ENCODE measurements at places on chromosomes 1 and 21. TPM values are rescaled to one million over a fixed set of nuclear protein-coding genes. Genes with fewer than 3 reads are reported as not detected.

Gene CNIH3
- total RNA-seq: 0.83 TPM

GRCh38 chr1:15299179-15299578 lies 52.2 kb downstream of the FHAD1 start:
- no peak for DNase-seq

GRCh38 chr1:187839873-187840272 lies 1011.1 kb downstream of the PLA2G4A start:
- peak; percentile 49 for DNase-seq

DNA sequence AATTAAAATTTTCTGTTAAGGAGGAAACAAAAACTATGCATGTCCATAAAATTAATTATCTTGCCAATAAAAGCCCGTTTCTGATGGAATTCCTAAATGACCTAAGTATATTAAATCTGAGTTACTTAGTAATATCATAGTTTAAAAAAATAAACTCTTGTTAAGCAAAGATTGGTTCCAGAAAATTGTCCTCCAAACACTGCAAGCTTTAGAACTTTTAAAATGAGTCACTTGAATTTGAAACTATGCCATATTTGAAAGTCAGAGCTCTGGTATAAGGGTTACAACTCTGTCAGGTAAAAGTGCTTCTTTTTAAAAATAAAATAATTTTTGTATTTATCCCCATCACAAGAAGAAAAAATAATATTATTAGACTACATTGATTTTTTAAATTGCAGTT lies 409.5 kb downstream of the PLPP3 start:
- DNase-seq: no peak

Gene HEYL
- not detected for total RNA-seq

Gene COL6A1
- total RNA-seq: 7.1 TPM

DNA sequence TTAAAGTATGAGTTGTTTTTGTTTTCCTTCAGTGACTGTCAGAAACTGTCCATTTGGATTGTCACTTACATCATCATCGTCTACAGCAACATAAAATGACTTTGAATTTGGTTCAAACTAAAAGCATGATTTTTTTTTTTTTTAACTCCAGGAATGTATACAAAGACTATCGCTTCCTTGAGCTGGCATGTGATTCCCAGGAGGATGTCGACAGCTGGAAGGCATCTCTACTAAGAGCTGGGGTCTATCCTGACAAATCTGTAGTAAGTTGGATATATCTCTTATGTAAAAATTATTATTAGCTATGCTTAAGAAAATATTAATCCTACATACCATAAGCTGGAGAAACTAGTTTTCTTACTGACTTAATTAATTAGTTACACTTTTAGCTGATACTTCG lies 111.9 kb upstream of the C1orf105 start:
- DNase-seq: no peak

DNA sequence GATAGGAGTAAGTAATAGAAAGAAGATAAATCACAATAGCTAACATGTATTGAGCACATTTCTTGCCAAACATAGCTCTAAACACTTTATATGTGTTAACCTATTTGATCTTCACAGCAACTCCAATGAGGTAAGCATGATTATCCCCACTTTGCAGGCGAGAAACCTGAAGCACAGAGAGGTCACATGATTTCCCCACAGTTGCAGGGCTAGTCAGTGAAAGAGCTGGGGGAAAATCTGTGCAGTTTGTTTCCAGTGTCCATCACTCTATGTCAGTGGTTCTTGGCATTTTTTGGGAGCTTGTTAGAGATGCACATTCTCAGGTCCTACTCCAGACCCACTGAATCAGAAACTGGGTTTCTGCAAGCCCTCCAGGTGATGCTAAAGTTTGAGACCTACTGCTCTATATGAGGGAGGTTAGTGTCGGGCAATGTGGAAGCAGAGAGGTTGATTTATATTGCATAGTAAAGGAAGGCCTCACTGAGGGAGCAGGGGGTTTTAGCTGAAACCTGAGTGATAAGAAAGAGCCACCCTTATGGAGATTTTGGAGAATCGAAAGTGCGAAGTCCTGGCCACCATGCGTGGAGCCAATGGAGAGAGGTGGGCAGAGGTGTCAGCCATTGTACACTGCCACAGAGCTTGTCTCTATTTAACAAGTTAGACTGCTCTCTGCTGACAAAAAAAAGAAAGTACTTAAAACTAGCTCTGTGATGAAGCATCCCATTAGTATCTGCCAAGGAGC lies 20.9 kb downstream of the MCOLN3 start:
- DNase-seq: no peak

Gene GBP7
- total RNA-seq: not detected

Gene TMPRSS15
- total RNA-seq: not detected

- peak; percentile 32 for DNase-seq
These were observed 10.0 kb upstream of the C1orf115 start for GRCh38 chr1:220680085-220680687.

- DNase-seq: no peak
These were observed 43.1 kb downstream of the AGPAT3 start for GRCh38 chr21:43908167-43908566.

GRCh38 chr1:106554294-106554693 lies 502.2 kb upstream of the PRMT6 start:
- peak; percentile 37 for DNase-seq

Gene ABCG1
- total RNA-seq: 6.3 TPM

- no peak for DNase-seq
These were observed 179.3 kb downstream of the TNR start for GRCh38 chr1:175564119-175564518.

GRCh38 chr1:223776075-223776814 lies 63.9 kb downstream of the CAPN2 start:
- peak; percentile 94 for DNase-seq

DNA sequence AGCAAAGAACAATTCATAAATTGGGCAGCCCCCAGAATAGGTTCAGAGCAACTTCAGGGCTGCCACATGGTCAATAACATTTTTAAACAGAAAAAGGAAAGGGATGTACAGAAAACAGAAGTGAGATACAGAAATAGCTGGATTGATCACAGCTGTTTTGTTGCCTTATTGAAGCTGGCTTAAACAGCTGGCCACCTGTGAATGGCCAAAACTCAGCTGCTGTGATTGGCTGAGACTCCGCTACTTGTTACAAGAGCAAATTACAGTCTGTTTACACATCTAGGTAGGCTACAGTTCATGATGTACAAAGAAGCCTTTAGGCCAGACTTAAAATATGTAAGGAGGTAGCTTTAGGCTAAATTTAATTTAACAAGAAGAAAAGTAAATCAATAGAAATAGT lies 11.6 kb upstream of the IFNAR1 start:
- no peak for DNase-seq

DNA sequence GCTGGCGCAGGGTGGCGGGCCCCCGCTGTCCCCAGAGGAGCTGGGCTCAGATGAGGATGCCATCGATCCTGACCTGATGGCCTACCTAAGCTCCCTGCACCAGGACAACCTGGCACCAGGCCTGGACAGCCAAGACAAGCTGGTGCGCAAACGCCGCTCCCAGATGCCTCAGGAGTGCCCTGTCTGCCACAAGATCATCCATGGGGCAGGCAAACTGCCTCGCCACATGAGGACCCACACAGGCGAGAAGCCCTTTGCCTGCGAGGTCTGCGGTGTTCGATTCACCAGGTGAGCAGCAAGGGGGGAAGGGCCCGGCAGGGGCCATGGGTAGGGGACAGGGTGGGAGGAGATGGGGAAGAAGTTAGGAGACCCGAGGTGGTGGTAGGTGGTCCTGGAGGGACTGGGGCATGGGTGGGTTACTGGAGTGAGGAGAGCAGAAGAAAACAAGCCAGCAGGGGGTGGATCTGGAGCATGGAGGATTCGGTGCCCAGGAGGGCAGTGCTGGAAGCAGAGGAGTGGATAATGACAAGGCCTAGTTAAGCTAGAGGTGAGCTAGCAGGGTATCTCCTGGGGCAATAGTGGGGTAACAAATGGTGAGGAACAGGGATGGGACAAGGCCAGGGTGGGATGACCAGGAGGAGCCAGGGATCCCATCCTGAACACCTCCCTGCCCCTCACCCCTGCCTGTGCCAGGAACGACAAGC lies 13.1 kb downstream of the ZBTB7B start:
- no peak for DNase-seq

DNA sequence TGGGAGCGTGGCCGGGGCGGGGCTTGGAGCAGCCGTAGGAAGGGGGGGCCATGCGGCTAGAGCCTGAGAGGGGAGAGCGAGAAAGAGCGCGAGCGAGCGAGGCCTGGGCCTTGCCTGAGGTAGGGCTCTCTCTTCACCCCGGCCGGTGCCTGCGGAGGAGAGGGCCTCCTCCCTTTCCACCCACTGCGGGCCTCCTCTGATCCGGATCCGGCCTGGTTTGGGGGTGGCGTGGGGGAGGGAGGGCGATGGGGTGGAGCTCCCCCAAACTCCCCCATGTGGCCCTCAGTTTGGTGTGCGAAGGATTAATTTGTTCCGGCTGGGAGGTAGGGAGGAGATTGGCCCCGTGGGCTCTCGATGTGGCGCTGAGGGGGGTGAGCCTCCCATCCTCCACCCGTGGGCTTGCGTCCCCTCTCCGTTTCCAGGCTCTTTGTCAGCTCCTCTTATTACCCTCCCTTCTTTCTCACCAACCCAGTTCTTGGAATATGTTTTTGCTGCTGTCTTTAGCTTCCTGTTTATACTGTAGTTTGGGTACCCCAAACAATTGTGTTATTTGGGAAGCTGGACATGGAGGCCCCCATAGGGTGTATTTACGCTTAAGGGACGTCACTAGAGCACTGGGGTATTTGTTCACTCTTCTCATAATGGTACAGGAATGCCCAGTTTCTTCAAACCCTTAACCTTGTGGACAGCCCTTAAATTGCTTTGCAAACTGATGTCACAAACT lies 685 bp downstream of the UBAP2L start:
- DNase-seq: peak; percentile 44

DNA sequence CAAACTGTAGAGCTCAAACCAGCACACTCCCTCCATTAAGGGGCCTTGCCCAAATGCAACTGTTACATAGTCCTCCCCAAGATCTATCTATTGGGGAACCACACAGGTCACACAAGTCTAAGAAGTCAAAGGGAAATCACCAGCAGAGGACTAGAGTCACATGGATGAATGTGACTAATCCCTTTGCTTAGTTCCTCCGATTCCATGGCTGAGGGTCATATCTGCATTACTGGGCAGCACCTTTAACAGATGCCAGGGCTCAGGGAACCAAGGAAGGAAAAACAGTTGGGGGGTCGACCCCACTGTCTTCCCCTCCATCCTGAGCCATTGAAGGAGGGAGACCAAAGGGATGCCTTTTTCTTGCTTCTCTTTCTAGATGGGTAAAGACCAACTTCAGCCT lies 23.4 kb upstream of the SMYD3 start:
- no peak for DNase-seq

Gene PIK3C2B
- total RNA-seq: 3.1 TPM

Gene ACTL8
- not detected for total RNA-seq

GRCh38 chr1:98287626-98288025 lies 366.8 kb upstream of the DPYD start:
- peak; percentile 28 for DNase-seq

DNA sequence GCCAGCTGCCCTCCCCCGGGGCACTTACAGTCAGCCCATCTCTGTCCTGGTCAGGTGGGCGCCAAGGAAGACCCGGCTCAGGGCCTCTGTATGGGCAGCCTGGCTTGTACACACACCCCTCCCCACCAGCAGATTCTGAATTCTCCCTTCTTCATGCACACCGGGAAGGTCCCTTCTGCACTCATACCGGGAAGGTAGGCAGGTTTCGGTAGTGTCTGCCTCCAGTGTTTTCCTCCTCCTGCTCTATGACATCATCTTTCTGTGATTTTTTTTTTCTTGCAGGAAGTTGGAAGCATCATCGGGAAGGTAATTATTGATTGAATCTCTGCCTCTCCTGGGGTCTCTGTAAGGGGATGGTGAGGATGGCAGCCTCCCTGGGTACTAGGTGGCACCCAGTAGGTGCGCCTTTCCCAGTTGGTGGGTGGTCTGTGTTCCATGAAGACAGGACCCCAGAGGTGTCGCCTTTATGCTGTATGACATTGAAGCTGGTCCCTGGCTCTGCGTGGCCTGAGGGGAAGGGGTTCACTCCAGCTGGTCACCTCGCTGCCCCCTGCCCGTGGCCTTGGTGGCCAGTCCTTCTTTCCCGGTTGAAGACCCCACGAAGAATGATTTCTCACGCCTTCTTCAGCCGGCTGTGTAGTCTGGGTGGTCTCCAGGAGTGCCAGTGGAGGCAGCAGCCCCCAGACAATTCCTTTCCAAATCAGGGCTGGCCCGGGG lies 82.1 kb upstream of the COL6A1 start:
- peak; percentile 14 for DNase-seq

- DNase-seq: peak; percentile 88
These were observed 6.3 kb downstream of the INTS11 start for GRCh38 chr1:1318131-1318652.

GRCh38 chr1:20376880-20377494 lies 86.3 kb downstream of the VWA5B1 start:
- DNase-seq: peak; percentile 28

GRCh38 chr1:110048923-110049601 lies 14.6 kb downstream of the STRIP1 start:
- no peak for DNase-seq

DNA sequence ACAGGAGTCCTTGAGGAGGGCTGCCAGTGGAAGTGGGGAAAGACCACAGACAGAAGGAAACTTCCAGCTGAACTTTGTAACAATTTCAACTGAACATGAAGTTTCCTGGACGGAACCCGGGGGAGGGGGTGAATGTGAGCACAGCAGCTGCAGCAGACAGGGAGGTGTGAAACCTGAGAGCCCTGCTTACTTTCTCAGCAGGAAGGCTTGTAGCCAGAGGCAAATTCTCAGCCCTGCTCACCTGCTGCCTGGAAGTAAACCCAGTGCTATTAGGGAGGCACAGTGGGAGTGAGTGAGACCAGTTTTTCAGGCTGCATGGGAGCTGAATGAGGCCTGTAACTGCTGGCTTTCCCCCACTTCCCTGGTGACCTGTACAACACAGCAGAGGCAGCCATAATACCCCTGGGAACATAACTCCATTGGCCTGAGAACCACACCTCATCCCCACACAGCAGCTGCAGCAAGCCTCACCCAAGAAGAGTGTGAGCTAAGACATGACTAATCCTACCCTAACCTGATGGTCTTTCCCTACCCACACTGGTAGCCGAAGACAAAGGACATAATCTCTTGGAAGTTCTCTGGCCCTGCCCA lies 9.6 kb upstream of the SPRR2F start:
- peak; percentile 97 for DNase-seq

GRCh38 chr1:60149251-60149650 lies 75.7 kb upstream of the C1orf87 start:
- DNase-seq: no peak

GRCh38 chr1:21007876-21008275 lies 168.8 kb downstream of the EIF4G3 start:
- no peak for DNase-seq

GRCh38 chr1:995665-996633 lies 3.9 kb downstream of the HES4 start:
- DNase-seq: peak; percentile 53

GRCh38 chr1:19635646-19636045 lies 8.5 kb upstream of the NBL1 start:
- DNase-seq: no peak

All from mammary epithelial cell (primary cell).